ENCODE measurements at places on chromosomes 7 and 10. TPM values are rescaled to one million over a fixed set of nuclear protein-coding genes. Genes with fewer than 3 reads are reported as not detected.

DNA sequence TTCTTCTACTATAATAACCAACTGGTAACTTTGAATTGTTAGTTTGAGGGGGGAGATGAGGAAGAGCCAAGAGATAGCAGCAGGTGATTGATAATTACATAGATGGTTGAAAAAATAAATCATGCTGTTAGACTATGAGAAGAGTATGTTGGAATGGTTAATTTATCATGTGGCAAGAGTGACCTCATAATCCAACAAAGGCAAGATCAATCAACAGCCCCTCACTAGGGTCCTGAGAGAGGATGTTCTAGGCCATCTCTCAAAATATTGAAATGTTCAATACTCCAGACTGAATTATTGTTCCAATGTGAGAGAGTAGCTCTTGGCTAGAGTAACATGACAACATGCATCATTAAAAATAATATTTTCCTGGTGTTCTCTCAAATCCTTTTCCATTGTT, 67.9 kb downstream of the ADD3 start:
- peak; percentile 90 for DNase-seq

DNA sequence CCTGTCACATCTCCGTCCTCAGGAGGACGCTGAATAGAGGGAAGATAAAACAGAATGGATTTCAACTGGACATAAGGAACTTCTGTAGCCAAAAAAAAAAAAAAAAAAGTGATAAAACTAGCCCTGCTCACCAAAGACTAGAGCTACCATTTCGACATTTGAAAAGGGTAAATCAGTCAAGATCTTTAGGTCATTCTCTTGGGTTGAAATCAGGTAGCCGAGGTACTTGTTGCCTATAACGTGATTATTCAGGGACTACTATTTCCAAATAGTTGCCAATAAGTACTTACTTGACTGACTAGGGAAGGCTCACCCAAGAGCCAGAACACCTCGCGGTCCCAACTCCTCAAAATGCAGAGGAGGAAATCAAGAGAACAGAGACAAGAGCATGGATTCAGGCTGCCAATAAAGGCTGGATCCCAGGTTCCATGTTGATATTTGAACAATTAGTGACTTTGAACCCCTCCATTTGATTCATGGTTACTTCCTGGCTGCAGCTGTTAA, 2.0 kb downstream of the RHEB start:
- DNase-seq, result no peak

- no peak for DNase-seq
Observed at GRCh38 chr10:8174762-8175161, 120.3 kb downstream of the GATA3 start.

The CRYGN gene
- total RNA-seq, result 0.09 TPM

The LRRC17 gene
- 43.8 TPM for total RNA-seq

The CUZD1 gene
- total RNA-seq, result 1.0 TPM

The LYZL2 gene
- not detected for total RNA-seq

DNA sequence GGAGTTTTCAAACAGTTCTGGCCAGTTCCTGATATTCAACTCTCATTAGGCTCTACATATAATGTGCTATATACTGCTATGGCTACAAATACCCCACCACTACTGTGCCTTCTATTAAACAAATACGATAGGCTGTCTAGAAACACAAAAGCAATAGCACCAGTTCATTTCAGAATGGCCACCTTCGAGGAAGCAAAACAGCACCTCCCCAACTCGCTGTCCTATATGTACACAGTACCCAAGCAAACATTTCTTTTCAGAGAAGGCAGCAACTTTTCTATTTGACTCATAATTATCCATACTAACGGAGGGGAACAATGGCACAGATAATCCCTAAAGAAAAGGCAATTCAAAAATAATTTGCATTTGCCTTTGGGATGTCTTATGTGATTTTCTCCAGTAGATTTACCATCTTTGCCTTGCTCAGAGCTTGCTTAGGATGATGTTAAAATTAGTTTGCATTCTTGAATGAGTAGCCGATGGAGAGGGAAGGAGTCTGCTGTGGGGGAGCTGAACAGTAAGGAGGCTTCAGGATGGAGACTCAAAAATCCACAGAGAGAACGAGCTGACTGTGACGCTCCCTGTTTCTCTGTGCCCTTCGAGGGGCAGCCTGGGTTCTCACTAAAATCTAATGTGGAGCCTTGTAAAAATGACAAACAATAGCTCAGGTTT, 218.7 kb downstream of the FANK1 start:
- no peak for DNase-seq

- DNase-seq, result no peak
Observed at GRCh38 chr10:81898518-81898917, 23.5 kb downstream of the NRG3 start.

DNA sequence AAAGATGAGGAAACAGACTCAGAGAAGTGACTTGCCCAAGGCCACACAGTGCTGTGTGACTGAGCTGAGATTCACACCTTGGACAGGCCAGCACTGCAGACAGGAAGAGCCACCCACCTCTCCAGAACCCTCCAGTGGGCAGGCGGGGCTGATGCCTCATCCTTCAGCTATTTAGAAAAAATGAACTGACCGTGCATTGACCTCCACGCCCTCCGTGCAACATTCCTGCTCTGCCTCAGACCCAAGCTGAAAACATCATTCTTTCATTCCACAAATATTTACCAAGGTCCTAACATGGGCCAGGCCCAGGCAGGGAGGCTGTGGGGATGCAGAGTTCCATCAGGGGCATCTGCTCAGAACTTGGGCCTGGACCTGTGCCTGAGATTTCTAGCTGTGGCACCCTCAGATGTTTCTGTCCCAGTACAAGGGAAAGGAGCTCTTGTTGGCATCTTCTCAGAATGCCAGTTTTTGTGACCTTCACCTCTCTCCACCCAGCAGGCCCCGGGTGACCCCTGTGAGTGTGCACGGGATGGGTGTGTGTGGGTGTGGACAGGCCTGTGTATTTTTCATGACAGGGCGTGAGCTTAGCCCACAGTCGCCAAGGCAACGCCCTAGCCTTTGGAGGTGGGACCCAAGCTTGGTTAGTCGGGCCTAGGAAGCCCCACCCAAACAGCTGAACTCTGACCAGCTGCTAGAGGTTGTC, 6.5 kb downstream of the VSIR start:
- DNase-seq, result peak; percentile 89

GRCh38 chr7:122337011-122337410, 32.5 kb upstream of the FEZF1 start:
- no peak for DNase-seq

The PDE1C gene
- 4.5 TPM for total RNA-seq

- peak; percentile 88 for DNase-seq
Observed at GRCh38 chr7:132318352-132319318, 257.6 kb downstream of the PLXNA4 start.

DNA sequence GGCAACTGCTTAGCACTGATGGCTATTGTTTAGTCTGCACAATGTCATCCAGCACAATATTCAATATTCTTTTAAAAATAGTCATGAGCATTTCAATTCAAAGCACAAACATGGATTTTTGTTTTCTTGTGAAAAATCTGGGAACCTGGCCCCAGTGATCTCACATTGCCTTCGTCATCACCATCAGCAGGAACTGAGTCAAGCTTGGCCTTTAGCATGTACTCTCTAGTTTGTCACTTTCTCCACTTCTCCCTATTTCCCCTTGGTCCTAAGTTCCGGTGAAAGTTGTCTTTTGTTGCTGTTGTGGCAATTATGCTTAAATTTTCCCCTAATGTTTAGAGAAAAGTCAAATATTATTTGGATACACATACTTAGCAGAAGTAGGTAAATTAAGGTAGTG, 252.9 kb upstream of the SORCS1 start:
- DNase-seq, result no peak

DNA sequence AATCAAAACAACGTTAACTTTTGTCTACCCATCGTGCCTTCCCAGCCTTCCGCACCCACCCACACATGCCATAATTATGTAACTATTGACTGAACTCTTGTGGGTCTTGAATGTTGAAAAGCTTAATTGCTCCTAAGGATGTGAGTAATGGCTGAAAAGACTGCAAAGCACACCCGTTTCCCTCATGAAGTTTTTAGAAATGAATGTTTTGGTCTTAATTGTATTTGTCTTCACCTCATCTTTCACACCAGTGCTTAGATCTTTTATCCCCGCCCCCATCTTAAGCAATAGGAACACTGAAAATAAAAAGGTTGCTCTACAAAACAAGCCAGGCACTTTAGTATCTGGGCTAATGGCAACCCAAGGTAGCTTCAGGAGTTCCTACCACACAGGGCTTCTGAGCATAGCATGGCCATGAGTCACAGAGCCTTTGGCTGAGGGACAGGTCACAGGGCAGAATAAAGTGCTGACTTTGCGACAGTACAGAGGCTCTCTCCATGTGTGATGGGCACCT, 690.5 kb downstream of the PARD3 start:
- no peak for DNase-seq

GRCh38 chr10:99555825-99556523, 23.2 kb downstream of the NKX2-3 start:
- DNase-seq, result no peak

DNA sequence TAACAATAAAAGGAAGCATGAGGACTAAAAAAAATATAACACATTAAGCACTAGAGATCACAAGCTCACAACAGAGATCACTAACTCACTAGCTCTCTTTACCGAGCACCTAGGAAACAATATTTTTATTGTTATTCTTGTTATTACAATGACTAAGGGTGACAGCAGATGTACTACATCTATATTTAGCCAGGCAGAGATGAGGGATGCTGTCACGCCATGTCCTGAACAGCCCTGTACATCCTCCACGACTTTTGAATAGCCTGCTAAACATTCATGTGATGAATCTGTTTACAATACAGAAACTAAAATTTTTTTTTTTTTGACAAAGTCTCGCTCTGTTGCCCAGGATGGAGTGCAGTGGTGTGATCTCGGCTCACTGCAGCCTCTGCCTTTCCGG, 22.7 kb downstream of the FAM133B start:
- DNase-seq, result no peak

The KIF11 gene
- 12.3 TPM for total RNA-seq

DNA sequence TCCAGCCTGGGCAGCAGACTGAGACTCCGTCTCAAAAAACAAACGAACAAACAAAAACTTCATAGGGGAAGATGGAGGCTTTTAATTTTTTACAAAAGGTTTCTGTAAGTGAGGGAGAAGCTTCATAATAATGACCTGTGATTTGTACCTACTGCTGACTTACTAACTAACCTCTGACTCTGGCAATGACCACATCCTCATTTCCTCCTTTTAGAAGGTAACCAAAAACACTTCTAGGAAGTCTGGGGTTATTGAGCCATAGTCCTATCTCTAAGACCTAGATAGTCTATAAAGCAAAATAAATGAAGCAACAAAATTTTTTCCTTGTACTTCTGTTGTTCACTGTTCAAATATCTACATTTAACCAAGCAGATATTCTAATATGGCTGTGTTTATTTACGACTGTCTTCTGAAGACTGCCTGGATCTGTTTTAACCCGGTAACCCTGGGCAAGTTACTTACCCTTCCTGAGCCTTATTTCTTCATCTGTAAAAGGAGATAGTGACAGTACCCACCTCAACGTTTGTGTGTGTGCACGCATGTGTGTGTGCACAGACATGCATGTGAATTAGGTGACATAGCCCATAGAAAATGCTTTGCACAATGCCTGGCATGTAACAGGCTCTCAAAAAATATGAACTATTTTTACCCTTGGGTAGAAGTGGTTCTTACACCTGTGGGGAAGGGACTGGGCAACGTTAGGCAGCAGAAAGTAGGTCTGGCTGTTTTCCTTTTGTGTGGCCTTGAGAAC, 30.8 kb upstream of the SMNDC1 start:
- no peak for DNase-seq

GRCh38 chr7:141483044-141483443, 68.2 kb upstream of the AGK start:
- DNase-seq, result no peak

- DNase-seq, result peak; percentile 82
Observed at GRCh38 chr7:28956608-28957063, 1.5 kb downstream of the TRIL start.

The ARMS2 gene
- total RNA-seq, result not detected

GRCh38 chr7:140057143-140057535, 5.6 kb downstream of the PARP12 start:
- no peak for DNase-seq

DNA sequence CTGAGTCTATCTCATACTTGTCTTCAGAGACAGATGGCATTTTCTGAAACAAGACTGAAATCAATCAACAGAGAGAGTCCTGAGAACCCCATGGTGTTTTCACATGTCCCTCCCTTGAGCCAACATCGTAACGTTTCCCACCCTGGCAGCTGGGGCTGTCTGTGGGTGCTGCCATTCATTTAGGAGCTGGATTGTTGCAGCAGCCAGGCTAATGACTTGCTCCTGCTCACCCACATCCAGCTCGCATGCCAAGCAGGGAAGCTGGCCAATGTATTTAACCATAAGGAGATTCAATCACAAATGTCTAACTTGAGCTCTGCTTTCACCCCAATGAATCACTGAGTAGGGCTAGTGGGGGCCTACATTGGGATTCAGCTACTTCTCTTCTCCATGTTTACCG, 146.1 kb downstream of the ADRA2A start:
- no peak for DNase-seq

- DNase-seq, result peak; percentile 81
Observed at GRCh38 chr7:42687211-42688055, 224.4 kb downstream of the C7orf25 start.

GRCh38 chr10:10816447-10816846, 201.2 kb upstream of the CELF2 start:
- DNase-seq, result no peak

DNA sequence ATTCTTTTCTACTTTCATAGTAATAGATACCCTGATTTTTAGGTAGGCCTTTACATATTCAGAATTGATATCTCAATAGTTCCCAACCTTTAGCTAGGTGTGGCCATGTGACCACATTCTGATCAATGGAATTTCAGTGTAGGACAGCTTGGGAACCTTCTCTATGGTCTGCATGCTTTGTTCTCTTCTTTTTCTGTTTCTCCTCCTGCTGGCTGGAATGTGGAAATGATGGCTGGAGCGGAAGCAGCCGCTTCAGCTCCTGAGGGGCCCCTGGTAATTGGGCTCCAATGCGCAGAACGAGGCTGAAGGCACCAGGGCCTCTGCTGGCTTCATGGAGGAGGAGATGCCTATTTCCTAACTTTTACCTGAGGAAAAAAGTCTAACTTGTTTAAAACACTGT, 152.6 kb downstream of the ZMYND11 start:
- DNase-seq, result no peak

GRCh38 chr10:47367646-47368045, 16.4 kb downstream of the ZNF488 start:
- no peak for DNase-seq

The CNPY1 gene
- total RNA-seq, result 0.18 TPM

The POM121C gene
- total RNA-seq, result 12.5 TPM

DNA sequence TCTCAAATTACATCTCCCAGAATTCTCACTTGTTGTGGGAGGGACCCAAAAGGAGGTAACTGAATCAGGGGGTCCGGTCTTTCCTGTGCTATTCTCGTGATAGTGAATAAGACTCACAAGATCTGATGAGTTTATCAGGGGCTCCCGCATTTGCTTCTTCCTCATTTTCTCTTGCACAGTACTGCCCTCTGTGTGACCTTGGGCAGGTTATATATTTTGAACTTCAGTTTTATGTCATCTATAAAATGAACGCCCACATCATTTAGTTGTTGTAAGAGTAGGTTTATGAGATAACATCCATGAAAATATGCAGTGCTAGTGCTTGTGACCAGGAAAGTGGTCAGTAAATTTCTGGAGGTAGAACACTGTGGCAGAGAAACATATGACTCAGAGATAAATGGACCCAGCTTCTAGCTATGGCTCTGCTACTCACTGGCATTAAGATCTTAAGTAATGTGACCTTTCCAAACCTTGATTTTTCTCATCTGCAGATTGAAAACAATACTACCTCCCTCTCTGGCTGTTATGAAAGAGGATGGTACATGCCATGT, 44.3 kb downstream of the SCRN1 start:
- DNase-seq, result no peak

GRCh38 chr10:51507476-51507875, 191.9 kb downstream of the CSTF2T start:
- no peak for DNase-seq

The DHTKD1 gene
- total RNA-seq, result 14.9 TPM

Data from muscle of leg (tissue), 16 donors.